Stimulated activated CD8-positive, alpha-beta memory T cell treated with anti-CD3 and anti-CD28 coated beads, Interleukin-4, amount 100 ng/mL, for 4 hours (primary cell): ENCODE measurements at places on chromosomes 3 and 15.

- DNase-seq = no peak
These were observed 25.9 kb downstream of the ETFA start for GRCh38 chr15:76285241-76285825.

DNA sequence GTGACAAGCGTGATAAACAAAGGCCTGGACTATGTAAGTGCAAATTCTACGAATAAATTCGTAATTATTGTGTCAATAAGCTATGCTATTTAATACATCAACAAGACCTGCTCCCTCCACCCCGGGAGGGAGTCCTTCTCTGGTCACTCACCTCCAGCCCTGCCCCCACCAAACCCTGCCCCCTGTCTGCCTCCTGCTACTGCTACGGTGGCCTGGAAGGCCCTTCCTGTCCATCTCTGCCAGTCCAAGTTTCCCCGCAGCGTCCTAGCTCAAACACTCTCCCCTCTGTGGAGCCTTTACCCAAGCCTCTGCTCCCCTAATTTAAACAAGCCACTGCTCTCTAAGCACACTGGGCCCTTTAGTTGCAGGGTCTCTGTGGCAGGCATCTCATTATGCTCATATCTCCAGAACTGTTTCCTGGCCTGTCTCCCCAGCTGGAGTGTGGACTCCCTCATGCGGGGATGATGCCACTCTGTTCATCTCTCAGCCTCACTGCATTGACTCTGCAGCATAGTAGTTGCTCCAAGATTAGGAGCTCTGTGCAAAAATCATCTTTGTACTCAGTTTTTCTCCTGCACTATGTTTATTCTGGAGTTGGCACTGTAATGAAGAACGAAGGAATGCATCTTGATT is 241.2 kb downstream of the NTRK3 start:
- no peak for DNase-seq

- DNase-seq = no peak
These were observed 39.7 kb upstream of the MYZAP start for GRCh38 chr15:57551715-57552677.

DNA sequence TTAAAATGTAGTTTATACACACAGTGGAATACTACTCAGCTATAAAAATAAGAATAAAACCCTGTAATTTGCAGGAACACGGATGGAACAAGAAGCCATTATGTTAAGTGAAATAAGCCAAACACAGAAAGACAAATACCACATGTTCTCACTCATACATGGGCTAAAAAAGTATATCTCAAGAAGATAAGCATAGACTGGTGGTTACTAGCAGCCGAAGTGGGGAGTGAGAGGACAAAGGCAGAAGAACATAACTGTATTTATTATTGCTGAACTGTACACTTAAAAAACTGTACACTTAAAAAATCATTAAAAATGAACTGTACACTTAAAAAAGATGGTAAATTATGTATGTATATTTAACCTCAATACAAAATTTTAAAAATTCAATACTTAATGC is 11.0 kb downstream of the UBE3A start:
- DNase-seq = no peak
